Osteoblast (primary cell): ENCODE measurements at places on chromosomes 3 and 15.

- DNase-seq, result no peak
Measured at GRCh38 chr3:79139395-79140068, 628.3 kb downstream of the ROBO1 start.

- no peak for DNase-seq
Measured at GRCh38 chr3:121490161-121490560, 55.6 kb downstream of the POLQ start.

- DNase-seq, result no peak
Measured at GRCh38 chr3:164918905-164919304, 159.4 kb downstream of the SI start.

GRCh38 chr3:51605938-51606337, 65.1 kb upstream of the TEX264 start:
- no peak for DNase-seq

DNA sequence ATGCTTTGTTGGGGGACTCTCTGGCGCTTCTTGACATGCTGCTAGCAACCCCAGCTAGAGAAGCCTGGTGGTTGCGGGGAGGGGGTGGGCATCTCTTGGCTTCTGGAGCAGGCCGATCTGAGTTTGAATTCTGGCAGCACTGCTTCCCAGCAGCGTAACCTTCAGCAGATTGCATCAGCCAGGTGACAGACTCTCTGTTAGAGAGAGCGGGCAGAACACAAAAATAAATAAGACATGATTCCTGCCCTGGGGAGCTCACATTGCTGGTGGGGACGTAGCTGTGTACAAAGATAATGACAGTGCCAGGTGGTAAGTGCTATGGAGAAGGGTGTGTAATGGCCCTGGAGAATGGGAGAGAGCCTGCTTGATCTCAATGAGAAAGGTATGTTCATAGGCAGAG, 87.4 kb downstream of the THSD4 start:
- no peak for DNase-seq

GRCh38 chr3:42980209-42980608, 1.1 kb downstream of the GASK1A start:
- DNase-seq, result no peak

DNA sequence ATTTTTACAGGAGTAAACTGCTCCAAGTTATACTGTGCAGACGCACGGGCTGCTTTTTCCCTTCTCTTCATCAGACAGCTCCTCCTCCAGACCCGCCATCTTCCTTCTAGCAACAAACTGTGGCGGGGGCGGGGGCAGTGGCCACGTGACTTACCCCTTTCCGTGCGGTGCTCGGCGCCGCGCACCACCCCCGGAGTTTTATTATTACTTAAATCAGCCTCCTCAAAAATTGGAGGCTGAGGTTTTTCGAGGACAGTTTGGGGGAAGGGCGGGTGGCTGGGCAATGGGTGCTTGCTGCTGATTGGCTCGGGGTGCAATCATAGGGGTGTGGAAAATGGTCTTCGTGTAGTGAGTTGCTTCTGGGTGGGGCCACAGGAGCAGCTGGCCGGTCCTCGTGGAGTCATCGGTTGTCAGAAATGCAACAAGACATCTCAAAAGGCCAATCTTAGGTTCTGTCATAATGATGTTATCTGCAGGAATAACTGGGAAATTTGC, 77.1 kb upstream of the MFGE8 start:
- DNase-seq, result no peak

DNA sequence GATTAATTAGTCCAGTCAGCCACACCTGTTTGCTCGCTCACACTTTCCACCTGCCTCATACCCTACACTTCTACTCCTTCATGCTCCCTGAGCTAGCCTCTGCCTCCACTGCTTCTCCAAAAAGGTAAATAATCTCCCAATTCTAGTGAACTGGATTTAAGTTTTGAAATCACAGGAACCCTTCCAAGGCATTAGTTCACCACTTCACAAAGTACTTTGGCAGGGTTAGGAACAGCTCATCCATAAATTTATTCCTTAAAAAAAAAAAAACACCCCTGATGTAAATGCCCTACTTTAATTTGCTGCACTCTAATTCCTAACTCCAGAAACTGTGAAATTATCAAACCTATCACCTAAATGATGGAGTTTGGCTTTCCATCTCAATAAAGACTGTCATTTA, 58.3 kb downstream of the GADL1 start:
- DNase-seq, result no peak

DNA sequence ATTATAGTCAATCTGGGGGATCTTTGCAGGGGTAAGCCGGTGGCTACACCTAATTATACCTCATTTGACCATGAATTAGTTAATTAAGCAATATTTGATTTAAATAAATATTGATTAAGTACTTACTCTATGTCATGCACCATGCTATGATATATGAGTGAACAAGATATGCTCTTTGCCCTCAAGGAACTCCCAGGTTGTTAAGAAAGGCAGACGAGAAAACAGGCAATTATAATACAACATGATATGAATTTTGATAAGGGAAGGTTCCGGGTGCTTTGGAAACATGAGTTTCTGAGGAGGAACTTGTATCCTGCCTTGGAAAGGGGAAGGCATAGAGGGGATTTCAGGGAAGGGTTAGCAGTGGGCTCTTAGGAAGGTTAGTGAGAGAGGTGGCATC, 412.9 kb downstream of the WDR72 start:
- DNase-seq, result no peak

- DNase-seq, result peak; percentile 89
Measured at GRCh38 chr3:16060358-16060852, 114.1 kb upstream of the GALNT15 start.
